ENCODE measurements at places on chromosomes 11 and 22.

DNA sequence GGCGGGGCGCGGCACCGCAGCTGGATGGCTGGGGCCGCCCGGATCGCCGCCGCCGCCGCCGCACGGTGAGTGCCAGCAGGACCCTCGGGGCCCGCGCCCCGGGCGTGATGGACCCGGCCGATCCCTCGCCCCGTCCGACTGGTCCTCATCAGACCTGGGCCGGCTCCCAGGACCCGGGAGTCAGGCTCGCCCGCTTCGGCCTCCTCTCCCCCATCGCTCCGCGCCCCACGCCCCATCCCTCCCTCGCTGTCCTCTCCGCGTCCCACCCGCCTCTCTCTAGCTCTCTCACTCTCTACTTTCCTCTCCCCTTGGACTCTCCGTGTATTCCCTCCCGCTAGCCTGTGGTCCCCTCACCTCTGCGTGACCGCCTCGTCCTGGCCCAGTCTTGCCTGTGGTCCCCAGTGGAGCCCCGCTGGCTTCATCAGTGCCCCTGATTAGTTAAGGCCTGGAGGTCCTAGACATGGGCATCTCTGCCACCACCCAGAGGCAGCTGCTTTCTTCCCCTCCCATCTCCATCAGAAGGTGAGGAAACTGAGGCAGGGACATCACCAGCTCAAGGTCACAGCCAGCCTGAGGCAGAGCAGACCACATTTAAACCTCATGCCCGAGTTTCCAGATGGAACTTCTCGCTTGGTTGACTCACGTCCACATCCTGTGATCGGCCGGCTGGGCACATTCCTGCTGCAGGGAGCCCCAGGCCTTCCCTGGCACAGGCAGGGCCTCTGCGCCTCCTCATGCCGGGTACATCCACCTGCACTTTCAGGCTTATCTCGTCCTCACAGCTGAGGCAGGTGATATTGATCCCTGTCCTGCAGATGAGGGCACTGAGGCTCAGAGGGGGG, 429 bp downstream of the SLC39A13 start:
- no peak for DNase-seq

GRCh38 chr11:14330881-14331280, 28.1 kb downstream of the RRAS2 start:
- DNase-seq, result no peak

- DNase-seq, result no peak
Observed at GRCh38 chr11:68050371-68050841, 11.6 kb downstream of the TCIRG1 start.

DNA sequence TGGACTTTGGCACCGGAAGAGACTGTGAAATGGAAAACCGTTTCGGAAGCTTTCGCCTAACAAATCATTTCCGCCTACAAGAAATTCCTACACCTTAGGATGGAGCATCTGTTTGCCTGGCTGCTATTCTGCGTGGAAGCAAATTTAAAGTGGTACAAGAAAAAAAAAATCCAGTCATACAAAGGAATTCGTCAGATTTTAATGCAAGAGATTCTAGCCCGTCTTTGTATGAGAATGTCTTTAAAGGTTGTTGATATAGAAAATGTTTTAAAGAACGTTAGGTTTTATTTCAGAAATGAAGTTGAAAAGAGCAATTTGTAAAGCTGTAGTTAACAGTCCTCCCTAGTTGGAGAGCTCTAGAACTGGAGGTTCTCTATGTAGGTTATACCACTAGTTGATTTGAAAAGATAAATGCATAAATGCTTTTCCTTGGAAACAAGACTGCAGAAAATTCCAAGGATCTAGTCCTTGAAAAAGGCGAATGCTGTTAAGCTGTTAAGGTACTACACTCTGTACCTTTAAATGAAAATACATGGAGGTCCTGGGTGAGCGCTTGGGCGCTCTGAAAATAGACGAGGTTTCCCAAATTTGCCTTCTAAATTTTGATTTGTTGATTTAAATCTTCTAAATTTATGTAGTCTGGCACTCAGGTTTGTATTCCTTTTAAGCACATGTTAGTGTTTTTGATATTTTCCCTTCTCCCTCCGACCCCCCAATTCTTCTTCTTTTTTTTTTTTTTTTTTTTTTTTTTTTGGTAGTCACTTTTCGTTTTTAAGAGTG, 2.4 kb downstream of the NCR3LG1 start:
- DNase-seq, result no peak

DNA sequence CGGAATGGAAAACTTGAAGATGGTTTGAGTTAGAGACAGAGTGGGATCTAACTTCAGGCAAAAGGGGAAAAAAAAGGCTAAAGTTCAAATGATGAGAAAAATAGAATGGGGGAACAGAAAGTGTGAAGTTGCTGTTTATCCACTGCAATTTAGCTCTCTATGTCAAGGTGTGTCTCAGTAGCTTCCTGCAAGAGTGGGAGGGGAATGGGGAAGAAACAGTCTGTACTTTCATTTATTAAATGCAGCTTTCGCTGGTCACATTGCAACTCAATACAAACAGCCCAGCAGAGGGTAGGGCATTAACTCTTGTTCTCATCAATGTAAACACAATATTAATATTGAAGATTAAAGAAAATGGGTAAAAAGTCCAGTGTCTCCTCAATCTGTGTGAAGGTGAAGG, 214.7 kb upstream of the SYN3 start:
- DNase-seq, result no peak

- no peak for DNase-seq
Observed at GRCh38 chr11:47869544-47870393, 21.6 kb upstream of the NUP160 start.

DNA sequence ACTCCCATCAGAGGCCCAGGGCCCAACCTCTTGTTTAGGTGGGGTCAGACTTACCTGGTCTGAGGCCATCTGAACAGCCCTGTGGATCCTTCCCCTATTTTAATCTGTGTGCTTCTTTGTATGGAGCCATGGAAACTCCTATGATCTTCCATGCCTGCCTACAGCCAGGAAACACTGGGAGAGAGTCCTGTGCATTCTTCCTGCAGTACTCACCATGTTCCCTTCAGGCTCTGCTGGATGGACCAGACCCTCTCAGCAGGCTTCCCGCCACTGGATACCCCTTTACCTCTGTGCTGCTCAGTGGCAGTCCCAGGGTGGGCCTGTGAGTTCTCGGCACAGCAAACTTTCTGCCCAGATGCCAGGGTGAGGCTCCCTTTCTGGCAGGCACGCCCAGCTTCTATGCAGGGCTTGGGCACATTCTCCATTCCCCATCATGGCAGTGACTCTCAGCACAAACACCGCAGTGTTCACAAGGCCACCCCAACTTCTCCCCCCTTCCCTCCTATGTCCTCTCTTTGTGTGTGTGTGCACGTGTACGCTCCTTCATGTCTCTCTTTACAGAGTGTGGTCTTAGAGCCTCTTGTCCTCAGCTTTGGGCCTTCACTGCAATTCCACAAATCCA, 34.8 kb downstream of the NEU3 start:
- DNase-seq, result no peak

DNA sequence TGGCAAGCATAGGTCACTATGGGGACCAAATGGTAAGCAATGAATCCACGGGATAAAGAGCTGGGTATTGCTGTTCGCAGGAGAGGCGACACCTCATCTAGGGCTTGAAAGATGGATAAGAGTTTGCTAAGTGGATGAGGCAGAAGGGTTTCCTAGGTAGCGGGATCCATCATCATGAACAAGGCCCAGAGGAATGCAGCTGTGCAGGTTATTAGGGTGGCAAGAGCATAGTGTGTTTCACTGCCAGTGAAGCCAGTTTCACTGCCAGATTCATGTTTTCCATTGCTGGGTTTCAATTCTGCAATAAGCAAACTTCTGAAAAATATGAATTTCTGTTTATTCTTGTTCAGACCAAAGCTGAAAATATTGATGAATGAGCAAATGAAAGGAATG, 27.2 kb downstream of the WEE1 start:
- DNase-seq, result no peak

GRCh38 chr11:33642461-33643166, 58.0 kb downstream of the C11orf91 start:
- DNase-seq, result no peak

DNA sequence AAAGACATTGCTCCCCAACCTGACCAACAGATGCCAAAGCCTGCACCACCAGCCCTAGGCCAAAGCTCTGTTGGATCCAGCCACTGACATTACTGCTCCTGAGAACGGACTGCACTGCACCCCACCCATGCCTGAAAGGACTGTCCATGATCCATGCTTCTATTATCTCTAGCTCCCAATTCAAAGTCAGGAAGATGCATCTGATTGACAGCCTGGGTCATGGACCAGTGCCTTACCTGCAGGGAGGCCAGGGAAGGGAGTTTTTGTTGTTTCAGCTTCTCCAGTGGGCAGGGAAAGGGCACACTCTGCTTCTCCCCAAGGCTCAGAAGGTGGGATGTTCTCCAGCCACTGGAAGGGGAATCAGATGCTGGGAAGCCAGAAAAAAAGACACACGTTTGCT, 4.8 kb upstream of the PRDM11 start:
- no peak for DNase-seq

GRCh38 chr11:14418801-14419417, 59.9 kb upstream of the RRAS2 start:
- no peak for DNase-seq

DNA sequence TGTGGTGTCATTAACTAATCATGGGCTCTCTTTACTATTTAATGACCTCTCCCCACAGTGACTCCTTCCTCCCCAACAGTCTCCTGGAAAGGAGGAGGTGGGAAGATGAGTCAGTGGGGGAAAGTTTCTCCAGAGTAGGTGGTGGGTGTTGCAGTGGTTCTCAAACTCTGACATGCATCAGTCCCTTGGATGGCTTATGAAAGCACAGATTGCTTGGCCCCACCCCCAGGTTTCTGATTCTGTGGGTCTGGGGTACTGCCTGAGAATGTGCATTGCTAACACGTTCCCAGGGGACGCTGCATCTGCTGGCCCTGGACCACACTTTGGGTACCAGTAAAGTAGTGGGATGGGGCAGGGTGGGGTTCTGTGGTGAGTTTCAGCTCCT, 9.8 kb downstream of the CD82 start:
- no peak for DNase-seq

DNA sequence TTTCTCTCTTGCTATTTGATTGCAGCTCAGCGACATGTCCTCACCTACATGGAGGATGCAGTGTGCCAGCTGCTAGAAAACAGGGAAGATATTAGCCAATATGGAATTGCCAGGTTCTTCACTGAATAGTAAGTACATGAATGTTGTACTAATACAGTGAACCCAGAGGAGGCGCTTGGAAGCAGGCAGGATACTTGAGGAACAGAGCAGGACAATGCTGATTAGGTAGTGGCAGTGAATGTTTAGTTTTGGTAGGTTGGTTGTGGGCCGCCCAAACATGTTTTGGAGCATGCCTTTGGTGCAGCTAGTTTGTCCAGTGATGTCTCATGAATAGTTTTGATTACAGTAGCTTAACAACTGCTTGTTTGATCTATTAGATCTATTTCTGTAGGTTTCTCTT, 50.6 kb downstream of the CSTPP1 start:
- no peak for DNase-seq

DNA sequence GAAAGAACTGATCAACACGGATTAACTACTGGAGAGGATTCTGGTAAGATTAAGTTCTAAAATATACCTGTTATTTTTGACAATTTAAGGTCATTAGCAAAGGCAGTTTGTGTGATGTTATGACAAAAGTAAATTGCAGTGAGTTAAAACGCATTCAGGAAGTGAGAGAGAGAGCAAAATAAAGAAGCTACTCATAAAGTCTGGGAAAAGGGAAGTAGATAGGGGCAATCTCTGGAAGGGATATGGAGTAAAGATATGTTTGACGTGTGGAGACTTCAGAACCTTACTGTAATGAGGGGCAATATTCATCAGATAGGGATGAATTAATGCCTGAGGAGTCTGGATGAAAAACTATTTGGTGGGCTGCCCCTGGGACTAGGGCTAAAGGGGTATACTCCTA, 16.8 kb downstream of the OR56B4 start:
- DNase-seq, result no peak

GRCh38 chr11:78350646-78351165, 66.9 kb downstream of the GAB2 start:
- no peak for DNase-seq

DNA sequence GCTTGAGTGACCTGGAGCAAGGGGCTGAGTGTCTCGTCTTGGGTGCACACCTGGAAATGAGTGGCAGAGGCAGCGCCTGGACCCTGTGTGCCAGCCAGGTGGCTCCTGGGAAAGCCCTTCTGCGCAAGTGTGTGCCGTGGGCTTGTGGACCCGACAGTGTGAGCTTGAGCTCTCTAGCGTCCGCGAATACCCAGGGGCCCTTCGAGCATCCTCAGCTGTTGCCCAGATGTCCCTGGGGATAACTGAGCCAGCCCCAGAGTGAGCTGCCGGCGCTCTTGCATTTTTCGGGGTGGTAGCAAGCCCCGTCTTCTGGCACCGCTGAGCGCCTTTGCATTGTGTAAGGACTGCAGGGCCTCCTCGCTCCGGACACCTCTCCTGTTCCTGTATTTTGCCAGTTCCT, 399.2 kb downstream of the TBC1D22A start:
- DNase-seq, result no peak

DNA sequence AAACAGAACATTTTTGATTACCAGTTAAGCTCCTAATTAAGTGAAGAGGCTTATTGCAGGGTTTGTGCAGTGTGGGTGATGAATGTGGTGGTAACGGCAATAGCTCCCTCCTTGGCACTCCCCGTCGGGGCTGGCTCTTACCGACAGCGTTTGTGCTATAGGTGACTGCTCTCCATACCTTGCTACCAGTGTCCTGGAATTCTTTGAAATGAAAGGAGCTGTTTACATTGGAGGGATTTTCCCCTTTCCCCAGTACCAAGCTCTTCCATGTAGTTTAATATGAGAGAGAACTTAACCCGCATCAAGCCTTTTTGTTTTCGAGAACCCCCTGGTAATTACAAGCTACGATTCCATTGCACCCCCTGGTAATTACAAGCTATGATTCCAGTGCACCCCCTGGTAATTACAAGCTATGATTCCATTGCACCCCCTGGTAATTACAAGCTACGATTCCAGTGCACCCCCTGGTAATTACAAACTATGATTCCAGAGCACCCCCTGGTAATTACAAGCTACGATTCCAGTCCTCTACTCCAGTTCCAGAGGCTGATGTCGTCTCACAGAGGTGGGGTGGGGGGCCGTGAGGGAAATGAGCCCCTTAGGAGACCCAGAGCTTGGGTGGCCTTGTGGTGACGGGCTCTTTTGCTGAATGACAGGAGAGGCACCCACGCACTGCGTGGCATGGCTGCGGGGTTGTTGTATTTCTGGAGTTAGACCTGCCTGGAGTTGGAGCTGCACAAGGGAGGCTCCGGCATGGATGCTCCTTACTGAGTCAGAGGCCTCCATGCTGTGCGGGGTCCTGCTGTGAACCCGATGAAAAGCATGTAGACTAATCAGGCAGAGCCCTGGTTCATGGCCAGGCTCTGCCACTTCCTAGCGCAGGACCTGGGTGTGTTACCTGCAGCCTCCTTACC, 205.3 kb downstream of the TBC1D22A start:
- no peak for DNase-seq

GRCh38 chr11:28384418-28384817, 276.2 kb downstream of the METTL15 start:
- DNase-seq, result no peak

GRCh38 chr11:78080084-78080817, 589 bp upstream of the NDUFC2 start:
- no peak for DNase-seq

- DNase-seq, result no peak
Observed at GRCh38 chr11:96218006-96218405, 125.0 kb downstream of the MAML2 start.
